ENCODE measurements at places on chromosomes 1 and 21. TPM values are rescaled to one million over a fixed set of nuclear protein-coding genes. Genes with fewer than 3 reads are reported as not detected.

RIMS3 gene
- total RNA-seq, result 1.2 TPM

EPS15 gene
- total RNA-seq, result 13.3 TPM

AMY1B gene
- total RNA-seq, result not detected

KPNA6 gene
- 14.1 TPM for total RNA-seq

GBP6 gene
- not detected for total RNA-seq

PCSK9 gene
- 3.7 TPM for total RNA-seq

MAB21L3 gene
- not detected for total RNA-seq

APOBEC4 gene
- total RNA-seq, result not detected

LDLRAD1 gene
- not detected for total RNA-seq

PTGER3 gene
- total RNA-seq, result not detected

TRIM46 gene
- 1.8 TPM for total RNA-seq

SLC5A9 gene
- not detected for total RNA-seq

CHIA gene
- total RNA-seq, result not detected

PEA15 gene
- total RNA-seq, result 181 TPM

DNAI4 gene
- 0.55 TPM for total RNA-seq

HMGCS2 gene
- not detected for total RNA-seq

MRPL39 gene
- total RNA-seq, result 35.1 TPM

SLC44A3 gene
- total RNA-seq, result 1.9 TPM

OR2L2 gene
- not detected for total RNA-seq

MTMR11 gene
- total RNA-seq, result 6.6 TPM

C1QA gene
- not detected for total RNA-seq

EGLN1 gene
- total RNA-seq, result 47.7 TPM

TRABD2B gene
- total RNA-seq, result 2.1 TPM

MATN1 gene
- not detected for total RNA-seq

CD101 gene
- 0.45 TPM for total RNA-seq

ZNF691 gene
- total RNA-seq, result 7.7 TPM

PGLYRP4 gene
- not detected for total RNA-seq

CELA2B gene
- total RNA-seq, result not detected

RBM15 gene
- 6.0 TPM for total RNA-seq

CLCA1 gene
- not detected for total RNA-seq

PCP4L1 gene
- total RNA-seq, result not detected

APCS gene
- total RNA-seq, result not detected

MEX3A gene
- 2.2 TPM for total RNA-seq

MAP3K21 gene
- total RNA-seq, result 11.3 TPM

GJB4 gene
- total RNA-seq, result 0.11 TPM

C4BPA gene
- total RNA-seq, result 0.33 TPM

RIMKLA gene
- 0.50 TPM for total RNA-seq
